ENCODE measurements at places on chromosomes 5 and 9. TPM values are rescaled to one million over a fixed set of nuclear protein-coding genes. Genes with fewer than 3 reads are reported as not detected.

C9orf153 gene
- total RNA-seq, result 0.62 TPM

- DNase-seq, result no peak
Observed at GRCh38 chr9:113570106-113570505, 106.6 kb downstream of the RGS3 start.

GRCh38 chr5:102782217-102782872, 27.2 kb downstream of the PAM start:
- no peak for DNase-seq

SHISAL2B gene
- not detected for total RNA-seq

- no peak for DNase-seq
Observed at GRCh38 chr5:9108162-9108561, 437.7 kb downstream of the SEMA5A start.

GRCh38 chr9:72931437-72931836, 21.4 kb downstream of the ALDH1A1 start:
- no peak for DNase-seq

GRCh38 chr9:2378266-2378665, 243.3 kb upstream of the VLDLR start:
- DNase-seq, result no peak

DNA sequence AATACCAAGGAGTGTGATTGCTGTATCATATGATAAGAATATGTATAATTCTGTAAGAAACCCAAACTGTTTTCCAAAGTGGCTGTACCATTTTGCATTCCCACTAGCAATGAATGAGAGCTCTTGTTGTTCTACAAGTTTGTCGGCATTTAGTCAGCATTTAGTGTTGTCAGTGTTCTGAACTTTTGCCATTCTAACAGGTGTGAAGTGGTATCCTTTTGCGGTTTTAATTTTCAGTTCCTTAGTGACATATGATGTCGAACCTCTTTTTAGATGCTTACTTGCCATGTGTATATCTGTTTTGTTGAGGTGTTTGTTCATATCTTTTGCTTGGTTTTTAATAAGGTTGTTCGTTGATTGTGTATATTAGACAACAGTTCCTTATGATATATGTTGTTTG, 296.3 kb upstream of the IZUMO3 start:
- DNase-seq, result no peak

DNA sequence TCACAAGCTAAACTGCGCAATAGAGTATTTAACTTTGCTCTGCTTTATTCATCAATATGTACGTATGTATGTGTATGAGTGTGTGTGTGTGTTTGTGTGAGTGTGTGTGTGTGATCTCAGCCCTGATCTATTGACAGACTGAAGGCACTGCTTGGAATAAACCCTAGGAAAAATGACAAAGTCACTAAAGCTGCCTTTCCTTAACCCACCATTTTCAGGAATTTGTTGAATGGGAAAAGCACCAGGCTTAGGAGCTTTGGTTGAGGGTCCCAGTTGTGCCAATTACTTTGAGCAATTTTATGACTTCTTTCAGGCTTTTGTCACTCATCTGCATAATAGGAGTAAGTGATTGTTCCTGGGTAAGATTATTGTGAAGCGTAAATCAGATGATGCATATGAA, 108.6 kb upstream of the TLR4 start:
- DNase-seq, result no peak

- peak; percentile 22 for DNase-seq
Observed at GRCh38 chr5:179345433-179346321, at the start of gene ADAMTS2. Gene ADAMTS2 (minus strand): TSS chr5:179345461. CDS start chr5:179345328, 133 bp downstream.

- DNase-seq, result no peak
Observed at GRCh38 chr5:6088706-6089105, 289.6 kb downstream of the MED10 start.

DNA sequence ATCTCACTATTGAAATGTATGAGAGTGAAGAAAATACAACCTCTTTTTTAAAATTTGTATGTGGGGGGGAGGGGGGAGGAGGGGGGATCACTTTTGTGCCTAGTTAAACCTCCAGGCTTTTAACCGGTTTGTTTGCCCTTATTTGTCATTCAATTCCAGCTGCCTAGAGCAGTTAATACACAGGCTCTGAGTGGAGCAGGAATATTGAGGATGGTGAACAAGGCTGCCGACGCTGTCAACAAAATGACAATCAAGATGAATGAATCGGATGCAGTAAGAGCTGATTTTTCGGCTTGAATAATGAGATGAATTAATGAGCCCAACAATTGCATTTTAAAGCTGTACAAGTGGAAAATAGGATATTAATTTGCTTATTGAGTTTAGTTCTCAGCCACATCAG, 28.7 kb upstream of the SNX24 start:
- no peak for DNase-seq

DNA sequence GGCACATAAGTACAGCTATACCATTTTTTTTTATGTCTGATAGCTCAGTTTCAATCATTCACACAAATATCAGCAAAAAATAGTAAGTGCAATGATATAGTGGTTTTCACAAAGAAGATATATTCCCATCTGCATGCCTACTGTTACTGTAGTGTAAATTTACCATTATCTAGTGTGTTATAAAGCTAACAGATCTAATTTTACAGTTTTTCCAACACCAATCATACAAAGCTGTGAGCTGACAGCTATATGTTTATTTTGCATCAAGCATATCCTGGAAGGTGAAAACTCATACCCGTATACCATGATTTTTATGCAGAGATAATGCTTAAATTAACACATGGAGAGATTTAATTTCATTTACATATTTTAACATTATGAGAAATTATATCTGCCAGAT, 89.9 kb upstream of the HAPLN1 start:
- no peak for DNase-seq

- DNase-seq, result no peak
Observed at GRCh38 chr9:97057651-97058050, 18.7 kb upstream of the CTSV start.

- no peak for DNase-seq
Observed at GRCh38 chr5:172238334-172238733, 44.4 kb downstream of the EFCAB9 start.

- no peak for DNase-seq
Observed at GRCh38 chr5:89878140-89879132, 531.1 kb downstream of the CETN3 start.

DNA sequence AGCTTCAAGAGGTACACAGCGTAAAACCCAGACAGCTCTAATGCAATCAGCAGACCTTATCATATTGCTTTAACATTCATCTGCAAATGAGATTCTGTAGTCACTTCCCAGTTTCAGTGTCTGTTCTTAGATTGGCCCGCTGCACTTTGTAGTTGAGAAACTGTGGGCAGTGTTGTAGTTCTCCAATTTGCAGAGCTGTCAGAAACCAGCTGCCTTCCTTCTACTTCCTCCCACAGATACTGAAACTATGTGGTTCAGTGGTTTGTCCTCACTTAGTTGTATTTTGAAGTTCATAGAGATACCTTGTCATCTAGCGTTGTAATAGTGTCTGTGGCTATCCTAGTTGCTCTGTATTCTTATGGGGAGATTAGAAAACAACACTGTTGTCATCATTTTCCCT, 39.6 kb upstream of the TRIM36 start:
- no peak for DNase-seq

CYLC2 gene
- total RNA-seq, result not detected

BSPRY gene
- total RNA-seq, result not detected

FBLL1 gene
- total RNA-seq, result 54.9 TPM

DNA sequence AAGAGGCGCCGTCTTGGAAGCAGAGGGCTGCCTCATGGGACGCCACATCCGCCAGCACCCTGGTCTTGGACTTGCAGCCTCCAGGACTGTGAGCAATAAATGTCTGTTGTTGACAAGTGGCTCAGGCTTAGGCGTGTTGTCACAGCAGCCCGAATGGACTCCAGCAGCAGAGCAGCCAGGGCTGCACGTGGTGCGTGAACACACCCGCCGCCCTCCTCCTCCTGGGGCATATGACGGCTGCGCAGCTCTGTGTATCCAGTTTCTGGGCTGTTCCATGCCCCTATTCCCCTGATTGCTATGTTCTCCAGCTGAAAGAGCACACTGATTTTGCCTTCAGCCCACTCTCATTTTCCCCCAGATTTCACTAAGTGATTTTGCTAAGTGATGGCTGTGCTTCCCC, 36.0 kb upstream of the CLPTM1L start:
- no peak for DNase-seq

DNA sequence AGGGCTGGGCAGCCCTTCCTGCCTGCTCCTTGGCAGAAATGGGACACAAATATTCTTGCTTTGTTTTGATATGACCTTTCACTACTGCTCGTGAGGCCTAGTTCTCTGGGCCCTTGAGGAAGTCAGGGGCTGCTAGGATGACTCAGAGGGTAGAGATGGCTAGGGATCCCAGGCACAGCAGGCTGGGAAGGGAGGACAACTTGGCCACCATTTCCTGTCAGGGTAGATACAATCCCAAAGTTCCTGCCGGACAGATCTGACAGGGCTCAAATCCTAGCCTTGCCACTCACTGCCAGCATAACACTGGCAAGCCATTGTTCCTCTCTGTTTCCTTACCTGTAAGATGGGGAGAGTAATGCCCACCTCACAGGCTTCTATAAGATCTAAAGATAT, 31.7 kb upstream of the MEIKIN start:
- DNase-seq, result no peak

ADAMTSL1 gene
- total RNA-seq, result 7.3 TPM

GRCh38 chr5:11985993-11986392, 81.7 kb upstream of the CTNND2 start:
- no peak for DNase-seq

- DNase-seq, result no peak
Observed at GRCh38 chr9:121365564-121365963, 4.5 kb downstream of the STOM start.

GRCh38 chr5:26486631-26487030, 551.8 kb downstream of the CDH9 start:
- DNase-seq, result no peak

DNA sequence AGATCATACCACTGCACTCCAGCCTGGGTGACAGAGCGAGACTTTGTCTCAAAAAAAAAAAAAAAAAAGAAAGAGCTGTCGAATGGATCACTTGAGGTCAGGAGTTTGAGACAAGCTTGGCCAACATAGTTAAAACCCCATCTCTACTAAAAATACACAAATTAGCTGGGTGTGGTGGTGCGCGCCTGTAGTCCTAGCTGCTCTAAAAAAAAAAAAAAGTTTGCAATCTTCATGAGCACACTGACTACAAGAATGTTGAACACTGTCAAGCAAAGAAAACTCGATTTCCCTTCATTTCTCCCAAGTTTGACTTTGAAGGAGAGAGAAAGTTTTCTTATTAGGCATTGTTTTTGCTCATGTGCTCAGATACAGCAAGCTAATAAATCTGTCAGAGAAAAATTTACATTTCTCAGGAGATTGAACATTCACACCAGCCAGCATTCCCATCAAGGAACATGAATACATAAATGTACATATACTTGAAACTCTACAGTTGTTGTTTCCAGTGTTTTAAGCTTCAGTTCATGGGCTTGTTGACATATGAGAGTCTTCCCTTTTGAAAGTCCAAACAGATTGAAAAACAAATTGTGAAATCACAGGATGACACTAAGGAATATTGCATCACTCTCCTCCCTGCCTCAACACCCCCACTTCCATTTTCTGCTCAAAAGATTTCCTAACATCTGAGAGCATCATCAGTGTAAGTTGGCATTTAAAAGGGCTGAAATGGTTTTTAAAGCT, 81.8 kb downstream of the ARRDC3 start:
- no peak for DNase-seq

DNA sequence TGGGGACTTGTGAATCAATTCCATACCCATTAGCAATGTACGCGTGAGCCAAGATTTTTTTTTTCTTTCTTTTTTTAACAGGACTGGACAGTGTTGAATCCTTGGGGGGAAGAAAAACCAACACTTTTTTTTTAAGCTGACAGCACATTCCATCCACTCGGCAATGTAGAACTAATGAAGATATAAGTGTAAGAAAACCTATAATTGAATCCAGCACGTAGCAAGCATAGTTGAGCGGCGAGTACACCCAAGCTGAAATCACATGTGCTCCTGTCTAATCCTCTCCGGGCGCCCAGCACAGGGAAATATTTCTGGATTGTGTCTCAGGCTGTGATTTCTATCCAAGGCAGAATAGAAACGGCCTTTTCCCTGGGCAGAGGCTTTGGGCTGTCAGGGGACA, 118.2 kb downstream of the BOD1 start:
- DNase-seq, result no peak

AIF1L gene
- total RNA-seq, result 17.8 TPM

DNA sequence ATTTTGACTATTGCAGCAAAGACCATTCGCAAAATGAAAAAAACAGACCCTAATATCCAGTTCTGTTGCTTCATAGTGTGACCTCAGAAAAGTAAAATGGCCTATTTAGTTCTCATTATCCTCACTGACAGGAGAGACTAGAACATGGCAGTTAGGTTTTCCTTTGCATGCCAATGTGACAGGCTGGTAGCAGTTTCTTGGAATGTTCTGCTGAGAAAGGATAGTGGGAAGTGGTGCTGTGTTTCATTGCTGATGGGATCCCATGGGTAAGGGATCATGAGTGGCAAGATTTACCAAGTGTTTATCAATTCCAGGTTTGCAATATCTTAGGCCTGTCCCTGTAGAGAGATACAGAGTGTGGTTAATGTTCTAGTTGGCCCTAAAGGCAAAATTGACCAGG, 88.5 kb downstream of the ACER2 start:
- DNase-seq, result no peak
